CD4-positive, CD25-positive, alpha-beta regulatory T cell (primary cell): ENCODE measurements at places on chromosomes 1 and 21. TPM values are rescaled to one million over a fixed set of nuclear protein-coding genes. Genes with fewer than 3 reads are reported as not detected.
A peak's percentile ranks its signal among the peaks of the same experiment; 100 is the strongest.

- DNase-seq, result no peak
Observed at GRCh38 chr1:103024051-103024450, 84.3 kb downstream of the COL11A1 start.

DNA sequence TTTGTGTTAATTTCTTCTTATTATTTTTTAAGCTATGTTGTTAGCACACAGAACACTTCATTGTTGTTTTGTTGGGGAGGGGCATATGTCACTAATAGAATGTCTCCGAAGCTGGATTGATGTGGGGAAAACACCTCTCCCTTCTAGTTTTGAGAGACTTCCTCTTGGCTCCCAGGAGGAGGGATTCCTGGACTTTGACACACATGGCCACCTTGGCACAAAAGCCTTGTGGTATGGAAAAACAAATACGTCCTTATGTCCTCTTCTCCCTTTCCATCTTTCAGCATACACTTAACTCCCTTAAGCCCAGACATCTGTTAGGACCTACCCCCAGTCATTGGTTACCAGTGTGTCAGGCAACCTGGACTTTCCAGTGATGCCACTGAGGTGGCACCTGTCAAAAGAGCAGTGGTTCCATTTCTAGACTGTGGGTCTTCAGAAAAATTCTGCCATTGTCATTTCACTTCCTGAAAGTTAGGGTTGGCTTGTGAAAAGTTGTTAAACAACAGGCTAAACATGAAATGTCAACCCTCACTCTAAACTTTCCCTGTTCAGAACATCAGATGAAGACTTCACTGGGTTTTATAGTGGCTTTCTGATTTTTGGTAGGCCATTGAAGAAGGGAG lies 12.5 kb upstream of the ABCB10 start:
- DNase-seq, result no peak

GRCh38 chr1:243819438-243819839 lies 30.6 kb downstream of the AKT3 start:
- no peak for DNase-seq

DNA sequence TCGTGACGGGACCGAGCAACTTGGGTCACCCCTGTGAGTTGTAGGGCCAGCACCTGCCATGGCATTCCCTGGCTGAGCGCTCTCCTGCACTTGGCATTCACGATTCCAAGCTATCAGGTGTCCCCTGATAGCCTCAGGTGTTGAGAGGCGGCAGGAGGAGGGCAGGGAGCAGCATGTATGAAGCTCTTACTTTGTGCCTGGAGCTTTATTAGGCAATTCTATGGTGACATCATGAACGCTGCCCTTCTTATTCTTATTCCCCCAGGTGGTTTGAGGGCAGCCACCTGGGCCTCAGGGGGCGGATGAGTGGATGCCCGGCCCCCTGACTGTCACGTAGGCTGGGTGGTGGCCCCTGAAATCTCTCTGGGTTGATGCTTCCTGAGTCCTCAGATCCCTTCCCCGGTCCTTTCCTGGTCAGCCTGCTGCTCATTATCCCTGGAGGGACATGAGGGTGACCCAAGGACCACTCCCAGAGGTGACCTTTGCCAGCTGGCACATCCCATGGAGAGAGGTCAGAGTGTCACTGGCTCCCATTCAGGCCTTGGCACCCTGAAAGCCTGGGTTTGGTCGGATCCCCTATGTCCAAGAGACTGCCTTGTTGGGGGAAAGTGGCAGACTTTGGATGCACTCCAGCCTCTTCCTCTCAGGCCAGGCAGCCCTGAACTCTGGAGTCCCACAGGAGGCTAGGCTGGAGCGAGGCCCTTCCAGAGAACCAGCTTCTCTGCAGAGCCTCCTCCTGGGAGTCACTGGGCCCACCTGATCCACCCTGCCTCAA lies 51.9 kb downstream of the SPSB1 start:
- no peak for DNase-seq

GRCh38 chr1:247112479-247112781 lies 8.3 kb upstream of the ZNF669 start:
- no peak for DNase-seq

GRCh38 chr21:41712730-41713129 lies 54.1 kb downstream of the RIPK4 start:
- no peak for DNase-seq

GRCh38 chr1:203524152-203524551 lies 30.2 kb downstream of the OPTC start:
- DNase-seq, result no peak

- no peak for DNase-seq
Observed at GRCh38 chr21:45059121-45059520, 15.3 kb upstream of the ADARB1 start.

DNA sequence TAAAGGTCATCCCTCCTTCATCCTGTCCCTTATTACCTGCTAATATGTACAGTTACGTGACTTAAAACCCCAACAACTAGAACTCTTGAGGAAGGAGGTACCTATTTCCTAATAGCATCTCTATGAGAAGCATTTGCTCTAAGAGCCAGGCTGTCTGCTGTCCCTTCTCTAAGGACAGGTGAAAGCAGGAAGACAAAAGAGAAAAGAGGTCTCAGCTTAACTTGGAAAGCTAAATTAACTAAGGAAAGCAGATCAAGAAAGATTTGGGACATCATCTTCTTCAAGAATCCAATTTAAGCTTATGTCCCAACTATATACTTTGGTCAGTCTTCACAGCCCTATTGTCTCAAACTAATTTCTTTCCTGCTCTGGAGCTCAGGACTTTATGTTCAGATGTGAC lies 2.9 kb downstream of the EGLN1 start:
- no peak for DNase-seq

GRCh38 chr1:36922593-36923426 lies 111.5 kb downstream of the GRIK3 start:
- no peak for DNase-seq

DNA sequence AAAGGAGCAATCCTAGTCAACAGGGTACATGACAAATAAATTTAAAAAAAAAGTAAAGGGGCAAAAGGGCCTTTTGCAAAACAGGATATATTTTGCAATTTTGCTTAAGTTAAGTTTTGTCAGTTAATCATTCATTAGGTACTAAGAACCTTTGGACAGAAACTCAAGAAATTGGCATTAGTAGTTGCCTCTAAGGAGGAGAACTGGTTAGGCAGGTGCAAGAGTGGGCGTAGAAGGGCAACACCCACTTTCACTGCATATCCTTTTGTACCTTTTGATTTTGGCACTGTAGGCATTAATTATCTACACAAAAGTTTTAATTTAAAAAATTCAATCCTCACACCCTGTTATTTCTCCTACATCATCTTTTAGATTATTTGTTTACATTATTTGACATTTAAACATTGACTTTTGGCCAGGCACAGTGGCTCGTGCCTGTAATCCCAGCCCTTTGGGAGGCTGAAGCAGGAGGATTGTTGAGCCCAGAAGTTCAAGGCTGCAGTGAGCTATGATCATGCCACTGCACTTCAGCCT lies 4.3 kb downstream of the DDAH1 start:
- DNase-seq, result no peak

GRCh38 chr1:112520166-112520565 lies 11.4 kb downstream of the WNT2B start:
- DNase-seq, result no peak

GRCh38 chr1:114104949-114105348 lies 48.7 kb downstream of the SYT6 start:
- DNase-seq, result no peak

- DNase-seq, result no peak
Observed at GRCh38 chr1:170669586-170670530, 5.9 kb downstream of the PRRX1 start.

DNA sequence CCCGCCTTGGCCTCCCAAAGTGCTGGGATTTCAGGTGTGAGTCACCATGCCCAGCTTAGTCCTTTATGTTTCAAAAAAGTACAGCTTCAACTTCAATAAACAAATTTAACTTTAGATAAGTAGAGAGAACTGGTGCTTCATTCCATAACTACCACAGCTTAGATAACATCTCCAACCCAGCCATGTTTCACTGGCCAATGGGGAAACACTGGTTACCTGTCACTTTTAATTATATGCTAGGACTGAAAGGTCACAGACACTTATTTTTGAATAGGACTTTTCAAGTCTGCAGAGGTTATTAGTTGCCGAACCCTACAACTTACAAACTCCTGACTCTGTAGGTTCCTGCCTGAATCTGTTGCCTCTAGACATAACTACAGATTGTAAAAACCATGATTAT lies 56.5 kb upstream of the ST6GALNAC3 start:
- no peak for DNase-seq

DNA sequence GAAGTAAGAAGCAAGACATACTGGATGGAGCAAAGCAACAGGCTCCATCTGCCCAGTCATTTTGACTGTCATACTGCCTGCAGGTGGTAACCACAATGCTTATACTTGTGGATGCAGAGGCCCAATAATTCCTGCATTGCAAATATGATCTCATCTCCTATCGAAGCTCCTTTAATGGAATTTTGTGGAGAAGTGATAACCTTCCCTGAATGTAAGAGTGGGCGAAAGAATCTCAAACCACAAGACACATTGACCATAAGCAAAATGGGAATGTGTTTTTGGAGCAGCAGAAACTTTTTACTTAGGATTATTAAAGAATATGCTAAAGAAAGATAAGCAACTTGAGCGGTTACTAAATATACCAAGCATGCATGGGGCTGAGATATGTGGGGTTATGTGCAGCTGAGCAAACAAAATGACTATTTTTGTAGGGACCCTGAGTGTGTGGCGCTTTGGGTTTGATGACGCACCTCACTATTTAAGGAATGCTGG lies 77.4 kb upstream of the BACH1 start:
- DNase-seq, result no peak

DNA sequence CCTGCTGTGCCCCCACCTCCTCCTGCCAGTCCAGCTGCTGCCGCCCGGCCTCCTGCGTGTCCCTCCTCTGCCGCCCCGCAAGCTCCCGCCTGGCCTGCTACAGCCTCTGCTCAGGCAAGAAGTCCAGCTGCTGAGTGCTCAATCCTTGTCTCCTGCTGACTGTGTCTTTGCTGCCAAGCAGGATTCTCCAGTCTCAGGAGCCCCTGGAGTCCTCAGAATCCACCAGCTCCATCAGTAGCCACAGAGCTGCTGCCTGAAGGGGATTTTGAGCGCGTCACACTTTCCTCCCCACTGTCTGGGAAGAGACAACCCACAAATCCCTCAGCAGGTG lies 973 bp downstream of the KRTAP10-11 start:
- no peak for DNase-seq

GRCh38 chr1:235919833-235920441 lies 53.2 kb upstream of the LYST start:
- DNase-seq, result no peak

DNA sequence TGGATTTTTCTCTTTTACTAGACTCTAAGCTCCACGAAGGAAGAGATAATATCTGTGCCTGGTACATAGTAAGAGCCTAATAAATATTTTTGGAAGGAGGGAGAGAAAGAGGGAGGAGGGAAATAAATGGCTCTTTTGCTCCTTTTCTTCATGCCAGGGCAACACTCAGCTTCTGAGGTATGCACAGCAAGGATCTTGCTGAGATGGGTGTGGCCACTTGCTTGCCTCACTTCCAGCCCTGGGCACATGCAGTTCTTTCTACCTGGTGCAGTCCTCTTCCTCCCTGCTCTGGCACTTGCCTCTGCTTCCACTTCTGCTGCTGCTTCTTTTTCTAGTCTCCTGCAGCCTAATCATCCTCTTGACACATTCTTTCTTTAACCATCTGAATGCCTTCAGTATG lies 148.1 kb downstream of the FGGY start:
- no peak for DNase-seq

- DNase-seq, result no peak
Observed at GRCh38 chr1:173148971-173149370, 58.2 kb downstream of the TNFSF4 start.

GRCh38 chr1:231751415-231751814 lies 124.8 kb downstream of the DISC1 start:
- DNase-seq, result no peak

- peak; percentile 61 for DNase-seq
Observed at GRCh38 chr1:38026592-38027200, 14.2 kb downstream of the UTP11 start.

- DNase-seq, result no peak
Observed at GRCh38 chr1:175757381-175758015, 14.1 kb upstream of the TNR start.

- DNase-seq, result no peak
Observed at GRCh38 chr1:107467811-107468210, 327.0 kb downstream of the NTNG1 start.

GRCh38 chr1:93701629-93702028 lies 20.0 kb upstream of the BCAR3 start:
- DNase-seq, result no peak

DNA sequence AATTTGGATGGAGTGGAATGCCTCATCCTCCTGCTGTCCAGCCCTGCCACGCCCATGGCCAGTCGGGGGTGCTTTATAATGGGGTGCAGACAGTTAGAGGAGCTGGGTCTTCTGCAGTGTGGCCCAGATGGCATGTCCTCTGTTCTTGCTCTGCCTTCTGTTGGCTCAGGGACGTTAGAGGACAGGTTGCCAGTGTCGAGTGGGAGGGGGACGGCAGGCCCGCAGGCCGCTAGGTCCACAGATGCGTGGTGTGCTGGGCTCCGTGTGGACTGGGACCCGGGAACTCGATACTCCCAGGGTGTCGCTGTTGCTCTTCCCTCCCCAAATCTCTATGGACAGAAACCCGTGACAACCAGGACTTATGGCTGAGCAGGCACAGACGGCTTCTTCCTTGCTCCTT lies 33.3 kb downstream of the SIM2 start:
- no peak for DNase-seq

DNA sequence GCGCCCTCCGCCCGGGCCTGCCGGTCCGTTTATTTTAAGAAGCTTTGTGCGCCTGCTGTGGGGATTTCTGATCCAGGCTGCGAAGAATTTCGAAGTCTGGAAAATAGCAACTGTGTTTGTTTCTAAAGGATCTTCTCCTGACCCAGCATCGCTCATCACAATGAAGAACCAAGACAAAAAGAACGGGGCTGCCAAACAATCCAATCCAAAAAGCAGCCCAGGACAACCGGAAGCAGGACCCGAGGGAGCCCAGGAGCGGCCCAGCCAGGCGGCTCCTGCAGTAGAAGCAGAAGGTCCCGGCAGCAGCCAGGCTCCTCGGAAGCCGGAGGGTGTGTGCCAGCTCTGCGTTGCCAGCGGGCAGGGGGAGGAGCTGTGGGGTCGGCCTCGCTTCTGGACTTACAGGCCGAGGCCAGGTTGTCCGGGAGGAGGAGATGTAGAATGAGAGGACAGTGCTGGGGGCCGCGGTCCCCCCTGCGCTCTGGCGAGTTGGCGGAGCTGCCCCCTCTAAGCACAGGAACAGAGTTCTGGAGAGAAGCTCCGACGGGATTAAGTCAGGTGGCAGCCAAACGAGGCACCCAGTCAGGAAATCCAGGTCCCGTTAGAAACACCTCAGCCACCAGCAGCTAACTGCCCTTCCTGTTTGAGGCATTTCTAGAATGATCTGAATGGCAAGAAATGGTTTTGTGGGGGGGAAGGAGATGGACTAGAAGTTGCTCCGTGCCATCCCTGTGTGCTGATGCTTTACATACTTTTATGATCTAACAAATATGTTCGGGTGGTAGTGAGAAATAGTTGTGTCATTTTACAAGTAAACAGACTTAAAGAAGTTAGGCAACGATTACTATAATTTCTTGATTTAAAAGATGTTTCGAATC lies 948 bp downstream of the TXLNA start:
- DNase-seq, result peak; percentile 20

- DNase-seq, result no peak
Observed at GRCh38 chr1:244197851-244198375, 146.8 kb downstream of the ZBTB18 start.

HJV gene
- not detected for polyA plus RNA-seq

PDZK1 gene
- polyA plus RNA-seq, result 0.16 TPM

CLDN14 gene
- polyA plus RNA-seq, result not detected

PCSK9 gene
- polyA plus RNA-seq, result not detected

DMRTA2 gene
- not detected for polyA plus RNA-seq

SLC6A9 gene
- not detected for polyA plus RNA-seq

PTGFR gene
- not detected for polyA plus RNA-seq

OR2T33 gene
- polyA plus RNA-seq, result not detected

DNAJC28 gene
- polyA plus RNA-seq, result 0.75 TPM

ZNF683 gene
- polyA plus RNA-seq, result not detected
